ENCODE measurements at places on chromosomes 13 and 19.

DNA sequence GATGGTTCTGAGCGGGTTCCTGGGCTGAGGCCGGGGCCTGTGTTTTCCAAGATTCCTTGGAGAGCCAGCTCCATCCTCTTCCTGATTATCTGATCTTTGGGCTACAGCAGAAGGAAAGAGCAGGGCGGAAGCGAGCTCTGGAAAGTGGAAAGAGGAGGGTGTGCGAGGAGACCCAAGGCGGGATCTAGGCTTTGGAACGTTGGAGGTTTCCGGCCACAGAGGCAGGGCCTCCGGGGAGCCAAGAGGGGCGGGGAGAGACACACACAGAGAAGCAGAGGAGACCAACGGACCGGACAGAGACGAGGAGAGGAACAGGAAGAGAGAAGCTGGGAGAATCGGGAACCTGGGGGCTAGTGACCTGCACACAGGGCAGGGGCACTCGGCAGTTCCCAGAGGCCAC lies at the start of gene CLEC11A:
Gene CLEC11A, plus strand, starts transcription at position 296 of the 400 bp plus-strand sequence. CDS start 162 bp downstream, outside the sequence.
- peak; percentile 46 for DNase-seq

- peak; percentile 54 for DNase-seq
Observed at GRCh38 chr13:73286942-73287620, 228.3 kb downstream of the KLF5 start.

DNA sequence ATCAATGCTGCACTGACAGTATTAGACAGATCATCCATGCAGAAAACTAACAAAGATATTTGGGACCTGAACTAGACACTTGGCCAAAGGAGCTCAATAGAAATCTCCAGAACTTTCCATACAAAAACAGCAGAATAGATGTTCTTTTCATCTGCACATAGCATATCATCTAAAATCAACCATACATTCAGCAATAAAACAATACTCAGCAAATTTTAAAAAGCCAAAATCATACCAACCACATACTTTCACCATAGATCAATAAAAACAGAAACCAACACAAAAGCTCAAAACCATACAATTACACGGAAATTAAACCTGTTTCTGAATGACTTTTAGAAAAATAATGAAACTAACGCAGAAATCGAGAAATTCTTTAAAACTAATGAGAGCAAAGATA lies 592.6 kb downstream of the SLITRK5 start:
- DNase-seq: no peak

GRCh38 chr19:50601407-50602088 lies 33.3 kb upstream of the LRRC4B start:
- no peak for DNase-seq

GRCh38 chr13:83883061-83883523 lies 818 bp upstream of the SLITRK1 start:
- no peak for DNase-seq

GRCh38 chr19:32676895-32677359 lies 1.3 kb downstream of the RGS9BP start:
- DNase-seq: no peak

DNA sequence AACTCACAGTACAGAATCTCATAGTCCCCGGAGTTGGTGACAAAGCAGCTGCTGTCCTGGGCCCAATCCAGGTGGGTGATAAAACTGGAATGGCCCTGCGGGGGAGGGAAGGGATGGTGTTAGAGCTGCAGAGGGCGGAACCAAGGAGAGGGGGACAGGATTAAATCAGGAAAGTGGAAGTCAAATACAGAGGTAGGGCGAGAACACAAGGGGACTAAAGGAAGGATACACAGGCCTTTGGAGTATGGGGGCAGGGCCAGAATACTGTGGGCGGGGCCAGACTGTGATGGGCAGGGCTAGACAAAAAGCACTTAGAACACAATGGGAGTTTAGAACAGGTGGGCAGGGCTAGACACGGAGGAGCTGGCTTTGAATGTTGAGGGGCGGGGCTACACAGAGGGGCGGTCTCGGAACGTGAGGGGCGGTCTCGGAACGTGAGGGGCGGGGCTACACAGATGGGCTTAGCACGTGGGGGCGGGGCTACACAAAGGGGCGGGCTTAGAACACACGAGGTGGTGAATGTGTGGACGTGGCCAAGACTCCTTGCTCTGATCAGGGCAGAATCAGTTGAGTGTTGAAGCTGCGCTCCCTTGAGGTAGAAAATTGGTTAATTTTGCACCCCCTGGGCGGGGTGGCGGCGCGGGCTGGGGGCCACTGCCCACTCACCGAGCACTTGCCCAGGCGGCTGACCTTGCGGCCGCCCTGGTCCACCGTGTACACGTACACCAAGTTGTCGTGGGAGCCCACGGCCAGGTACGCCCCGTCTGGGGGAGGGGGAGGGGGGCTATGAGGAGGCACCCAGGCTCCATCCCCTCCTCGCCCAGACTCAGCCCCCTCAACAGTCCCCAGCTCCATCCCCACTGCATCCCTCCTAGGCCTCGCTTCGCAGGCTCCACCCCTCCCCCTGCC lies 14.0 kb upstream of the GPR4 start:
- peak; percentile 69 for DNase-seq

DNA sequence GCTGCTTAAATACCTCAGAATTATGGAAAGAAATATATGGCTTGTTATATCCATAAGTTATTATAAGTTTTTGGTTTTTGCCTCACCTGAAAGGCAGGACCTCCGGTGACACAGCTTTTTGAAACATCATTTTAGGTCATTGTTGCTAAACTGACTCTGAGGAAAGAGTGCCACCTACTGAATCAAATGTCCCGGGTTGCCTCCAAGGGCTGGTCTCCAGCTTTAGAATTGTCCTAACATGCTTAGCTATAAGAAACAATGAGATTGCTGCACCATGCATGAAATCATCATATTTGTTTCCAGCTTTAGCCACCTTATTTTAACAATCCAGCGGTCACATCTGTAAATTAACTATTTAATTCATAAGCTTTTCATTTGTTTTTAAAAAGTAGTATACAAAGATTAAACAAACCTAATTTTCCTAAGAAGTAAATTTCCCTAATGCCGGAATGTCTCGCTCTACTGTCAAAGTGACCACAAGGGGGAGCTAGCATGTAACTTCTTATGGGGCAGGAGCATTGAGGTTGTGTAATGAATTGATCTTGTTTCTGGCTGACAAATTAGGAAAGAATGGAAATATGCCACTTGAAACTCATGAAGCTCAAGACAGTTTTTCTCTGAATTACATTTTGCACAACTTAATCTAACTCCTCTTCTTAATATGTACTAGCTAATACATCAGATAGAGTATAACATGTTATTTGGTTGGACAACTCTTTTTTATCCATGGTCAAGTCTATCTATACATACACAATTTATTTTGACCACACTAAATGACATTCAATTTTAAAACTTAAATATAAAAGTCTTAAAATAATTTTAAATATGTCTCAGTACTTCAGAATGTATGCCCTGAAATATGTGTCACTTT lies 6.7 kb upstream of the PCDH17 start:
- DNase-seq: peak; percentile 56

- DNase-seq: no peak
Observed at GRCh38 chr13:101289764-101290163, 126.5 kb downstream of the NALCN start.

- no peak for DNase-seq
Observed at GRCh38 chr13:80341756-80342370, 937 bp upstream of the SPRY2 start.

GRCh38 chr13:91356919-91357612 lies 9.6 kb downstream of the MIR17HG start:
- DNase-seq: no peak

- DNase-seq: no peak
Observed at GRCh38 chr13:111382877-111383276, 62.4 kb downstream of the TEX29 start.

DNA sequence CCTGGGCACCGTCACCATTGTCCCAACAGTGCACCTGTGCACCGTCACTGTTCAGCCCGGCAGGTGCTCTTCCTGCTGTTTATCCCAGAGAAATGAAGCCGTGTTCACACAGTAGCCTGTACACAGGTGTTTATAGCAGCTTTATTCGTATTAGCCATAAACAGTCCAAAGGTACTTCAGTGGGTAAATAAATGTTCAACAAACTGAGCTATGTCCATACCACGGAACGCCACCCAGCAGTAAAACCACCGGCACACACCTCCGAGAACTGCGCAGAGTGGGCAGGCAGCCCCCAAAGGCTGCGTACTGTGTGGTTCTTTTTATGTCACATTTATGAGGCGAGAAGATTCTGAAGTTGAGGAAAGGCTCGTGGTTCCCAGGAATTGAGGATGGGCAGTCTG lies 44.9 kb upstream of the DCUN1D2 start:
- no peak for DNase-seq

DNA sequence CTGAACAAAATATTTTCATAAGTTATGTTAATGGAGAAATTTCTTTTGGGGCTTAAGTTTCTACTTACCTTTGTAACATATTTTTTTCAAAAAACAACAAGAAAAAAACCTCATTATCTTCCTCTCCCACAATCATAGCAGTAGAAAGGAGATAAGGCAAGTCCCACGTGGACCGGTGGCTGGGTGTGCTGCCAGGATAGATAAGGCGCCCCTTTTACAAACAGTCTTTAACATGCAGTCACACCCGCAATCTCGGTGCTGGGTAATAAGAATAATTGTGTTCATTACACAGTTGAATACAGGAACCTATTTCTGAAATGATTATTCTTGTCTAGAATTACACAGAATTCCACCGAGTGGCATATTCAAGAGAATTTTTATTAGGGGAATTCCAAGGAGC lies 1202.3 kb downstream of the UQCRFS1 start:
- peak; percentile 24 for DNase-seq

- peak; percentile 65 for DNase-seq
Observed at GRCh38 chr19:13099073-13099999, 3.3 kb downstream of the LYL1 start.

DNA sequence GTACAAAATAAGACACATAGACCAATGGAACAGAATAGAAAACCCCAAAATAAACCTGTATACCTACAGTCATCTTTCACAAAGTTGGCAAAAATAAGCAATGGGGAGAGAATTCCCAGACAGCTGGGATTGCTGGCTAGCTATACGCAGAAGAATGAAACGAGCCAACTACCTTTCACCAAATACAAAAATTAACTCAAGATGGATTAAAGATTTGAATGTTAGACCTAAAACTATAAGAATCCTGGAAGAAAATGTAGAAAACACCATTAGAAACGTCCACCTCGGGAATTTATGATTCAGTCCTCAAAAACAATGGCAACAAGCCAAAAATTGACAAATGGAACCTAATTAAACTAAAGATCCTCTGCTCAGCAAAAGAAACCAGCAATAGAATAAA lies 408.1 kb upstream of the SLITRK1 start:
- DNase-seq: no peak

DNA sequence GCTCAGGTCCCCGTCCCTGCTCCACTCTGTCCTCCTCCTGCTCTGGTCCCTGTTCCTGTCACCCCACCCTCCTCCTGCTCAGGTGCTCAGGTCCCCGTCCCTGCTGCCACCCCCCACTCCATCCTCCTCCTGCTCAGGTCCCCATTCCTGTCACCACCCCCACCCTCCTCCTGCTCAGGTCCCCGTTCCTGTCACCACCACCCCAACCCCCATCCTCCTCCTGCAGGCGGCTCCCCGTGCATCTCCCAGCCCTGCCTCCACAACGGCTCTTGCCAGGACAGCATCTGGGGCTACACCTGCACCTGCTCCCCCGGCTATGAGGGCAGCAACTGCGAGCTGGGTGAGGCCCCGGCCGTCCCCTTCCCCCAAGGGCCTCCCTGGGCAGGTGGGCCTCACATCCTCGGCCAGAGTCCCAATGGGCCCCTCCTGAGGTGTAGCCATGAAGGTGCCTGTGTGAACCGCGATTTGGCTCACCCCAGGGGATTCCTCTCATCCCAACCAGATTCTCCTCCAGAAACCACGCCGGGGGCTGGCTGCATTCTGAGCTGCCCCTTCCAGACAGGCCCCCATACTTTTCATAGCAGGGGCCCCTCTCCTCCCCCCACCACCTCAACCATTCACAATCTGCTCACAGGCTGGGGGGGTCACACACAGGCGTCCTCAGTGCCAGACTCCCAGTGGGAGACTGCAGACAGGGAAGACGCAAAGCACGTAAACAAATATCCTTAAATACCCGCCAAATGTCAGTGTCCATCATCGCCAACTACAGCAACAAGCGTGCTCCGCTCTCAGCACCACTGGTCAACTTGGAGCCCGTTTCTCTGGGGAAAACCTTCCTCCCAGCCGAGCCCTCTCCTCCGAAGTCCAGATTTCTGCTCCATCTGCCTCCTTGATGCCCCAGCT lies 4.6 kb downstream of the PROZ start:
- DNase-seq: no peak

GRCh38 chr13:93388701-93389100 lies 162.1 kb downstream of the GPC6 start:
- DNase-seq: no peak

- peak; percentile 29 for DNase-seq
Observed at GRCh38 chr13:97434397-97435201, 630 bp downstream of the RAP2A start.

DNA sequence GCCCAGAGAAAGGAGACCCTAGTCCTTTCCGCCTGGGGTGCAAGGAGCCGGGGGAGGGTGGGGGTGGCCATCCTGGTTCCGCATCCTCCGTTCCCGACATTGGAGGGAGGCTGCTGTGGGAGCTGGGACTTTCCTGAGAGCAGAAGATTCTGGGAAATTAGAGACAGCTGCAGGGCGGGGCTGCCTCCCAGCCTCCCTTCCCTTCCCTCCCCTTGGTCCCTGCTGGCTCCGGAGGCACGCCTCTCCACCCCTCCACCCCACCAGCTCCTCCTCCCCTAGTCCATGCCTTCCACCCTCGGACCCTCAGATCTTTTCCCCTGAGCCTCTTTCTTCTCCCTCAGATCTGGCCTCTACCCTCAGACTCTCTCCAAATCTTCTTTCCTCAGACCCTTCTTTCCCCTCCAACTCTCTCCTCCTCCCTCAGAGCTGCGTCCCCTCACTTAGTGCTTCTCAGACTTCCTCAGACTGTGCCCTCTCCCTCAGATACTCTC lies 3.1 kb upstream of the BCL3 start:
- no peak for DNase-seq

DNA sequence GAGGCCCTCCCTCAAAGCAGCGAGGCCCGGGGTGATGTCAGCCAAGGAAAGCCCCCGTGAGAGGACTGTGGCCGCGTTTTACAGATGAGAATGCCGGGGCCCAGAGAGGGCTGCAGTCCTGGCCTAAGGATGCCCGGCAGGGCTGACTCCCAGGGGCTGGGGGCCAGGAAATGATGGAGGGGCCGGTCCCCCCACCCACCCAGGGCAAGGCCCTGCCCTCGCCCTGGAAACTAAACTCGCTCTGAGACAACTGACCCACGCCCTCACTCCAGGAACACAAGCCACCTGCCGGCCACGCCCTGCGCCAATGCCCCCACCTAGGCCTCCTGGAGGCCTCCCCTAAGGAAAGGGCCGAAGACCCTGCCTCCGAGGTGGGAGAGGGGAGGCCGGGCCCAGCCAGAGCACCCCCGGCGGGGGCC lies 7.2 kb downstream of the ZBTB7A start:
- no peak for DNase-seq

DNA sequence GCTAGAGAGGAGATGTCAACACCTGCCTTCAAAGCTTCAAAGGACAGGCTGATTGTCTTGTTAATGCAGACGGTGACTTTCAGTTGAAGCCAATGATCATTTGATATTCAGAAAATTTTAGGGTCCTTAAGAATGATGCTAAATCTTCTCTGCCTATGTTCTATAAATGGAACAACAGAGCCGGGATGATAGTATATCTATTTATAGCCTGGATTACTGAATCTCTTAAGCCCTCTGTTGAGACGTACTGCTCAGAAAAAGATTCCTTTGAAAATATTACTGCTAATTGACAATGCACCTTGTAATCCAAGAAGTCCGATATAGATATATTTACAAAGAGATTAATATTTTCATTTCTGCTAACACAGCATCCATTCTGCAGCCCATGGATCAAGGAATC lies 35.8 kb upstream of the LMO7 start:
- DNase-seq: no peak
